ENCODE measurements at places on chromosomes 16 and 17.

GRCh38 chr16:89167425-89167941 lies 4.1 kb upstream of the CDH15 start:
- peak; percentile 37 for DNase-seq

- DNase-seq: no peak
Observed at GRCh38 chr17:78528541-78528940, 48.7 kb downstream of the DNAH17 start.

DNA sequence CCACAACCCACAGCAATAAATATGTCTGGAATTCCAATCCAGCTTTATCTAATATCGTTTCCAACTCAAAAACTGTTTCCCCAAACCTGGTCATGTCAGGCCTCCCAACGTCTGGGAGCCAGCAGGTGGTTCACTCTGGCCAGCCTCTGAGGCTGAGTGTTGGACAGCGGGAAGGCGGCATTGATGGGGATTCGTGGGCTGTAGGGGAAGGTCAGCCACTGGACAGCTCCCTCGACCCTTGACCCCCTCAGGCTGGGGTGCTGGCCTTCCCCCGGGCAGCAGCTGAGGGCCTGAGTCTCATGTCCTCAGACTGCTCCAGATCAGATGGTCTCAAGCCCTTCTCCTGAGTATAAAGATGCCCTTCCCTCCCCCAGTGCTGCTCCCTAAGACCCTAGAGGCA lies 50.2 kb downstream of the SDK2 start:
- no peak for DNase-seq

DNA sequence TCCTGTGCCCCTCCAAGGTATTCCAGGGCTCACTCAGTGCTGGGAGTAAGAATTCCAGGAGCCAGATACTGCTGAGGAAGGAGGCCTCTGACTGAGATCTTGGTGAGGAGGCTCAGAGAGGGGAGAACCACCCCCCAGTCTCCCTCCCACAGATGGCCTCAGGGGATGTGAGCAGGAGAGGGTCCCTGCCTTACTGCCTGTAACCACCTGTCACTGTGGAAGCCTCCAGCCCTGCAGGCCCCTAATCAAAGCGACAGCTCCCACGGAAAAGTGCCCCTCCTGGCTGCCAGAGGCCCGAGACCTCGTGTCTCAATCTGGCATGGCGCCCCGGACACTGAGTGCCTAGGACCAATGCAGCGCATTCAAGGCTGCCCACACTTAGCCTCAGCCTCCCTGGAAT lies 7.7 kb upstream of the C17orf113 start:
- no peak for DNase-seq

DNA sequence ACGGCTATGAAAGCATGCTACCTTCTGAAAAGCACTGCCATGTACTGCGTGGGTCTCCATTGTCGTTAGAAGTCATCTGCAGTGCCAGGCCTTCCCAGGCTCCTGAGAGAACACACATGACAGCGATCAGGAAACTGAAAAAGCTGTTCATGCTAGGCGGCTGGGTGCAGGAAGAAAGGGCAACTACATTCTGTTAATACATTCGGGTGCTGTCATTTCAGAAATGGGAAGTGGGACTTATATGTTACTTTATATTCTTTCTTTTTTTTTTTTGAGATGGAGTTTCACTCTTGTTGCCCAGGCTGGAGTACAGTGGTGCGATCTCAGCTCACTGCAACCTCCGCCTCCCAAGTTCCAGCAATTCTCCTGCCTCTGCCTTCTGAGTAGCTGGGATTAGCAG lies 19.9 kb downstream of the CFAP20 start:
- DNase-seq: no peak

GRCh38 chr16:48261569-48261968 lies 14.2 kb upstream of the ABCC11 start:
- DNase-seq: no peak

DNA sequence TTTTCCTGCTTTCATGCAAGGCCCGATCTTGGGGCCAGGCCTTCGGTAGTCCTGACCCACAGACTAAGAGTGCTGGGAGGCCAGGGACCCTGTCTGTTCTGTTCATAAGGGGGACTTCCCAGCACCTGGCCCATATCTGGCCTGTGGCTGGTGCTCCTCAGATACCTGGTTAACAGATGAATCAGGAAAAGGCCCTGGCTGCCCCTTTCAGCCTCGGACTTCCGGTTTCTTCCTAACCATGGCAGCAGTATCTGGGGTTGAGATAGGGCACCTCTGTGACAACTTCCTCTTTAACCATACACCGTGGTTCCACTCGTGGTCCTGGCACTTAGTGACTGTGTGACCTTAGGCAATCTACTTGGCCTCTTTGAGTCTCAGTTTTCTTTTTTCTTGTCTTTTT lies 18.4 kb downstream of the PLCG2 start:
- no peak for DNase-seq

- DNase-seq: no peak
Observed at GRCh38 chr16:17467923-17468540, 2.7 kb downstream of the XYLT1 start.
